Right lung (tissue), 10 donors: ENCODE measurements at places on chromosomes 1 and 21. TPM values are rescaled to one million over a fixed set of nuclear protein-coding genes. Genes with fewer than 3 reads are reported as not detected.

Gene CR1
- 0.84 TPM for polyA plus RNA-seq

Gene PLA2G2A
- polyA plus RNA-seq: 0.93 TPM

Gene SIM2
- polyA plus RNA-seq: 1.2 TPM

Gene COL6A2
- 335 TPM for polyA plus RNA-seq

Gene ASCL5
- 0.28 TPM for polyA plus RNA-seq

Gene RXRG
- 15.5 TPM for polyA plus RNA-seq

Gene CCDC185
- 0.09 TPM for polyA plus RNA-seq

Gene AADACL3
- not detected for polyA plus RNA-seq

Gene A3GALT2
- polyA plus RNA-seq: not detected

Gene RGS18
- polyA plus RNA-seq: 3.8 TPM

Gene TMPRSS2
- polyA plus RNA-seq: 54.4 TPM

Gene ADAM30
- not detected for polyA plus RNA-seq

Gene HMCN1
- polyA plus RNA-seq: 45.8 TPM

Gene NTNG1
- 28.0 TPM for polyA plus RNA-seq

Gene DSCAM
- 0.10 TPM for polyA plus RNA-seq

Gene FAAH
- polyA plus RNA-seq: 24.7 TPM

Gene IL19
- not detected for polyA plus RNA-seq

Gene TRAF3IP3
- polyA plus RNA-seq: 3.5 TPM

Gene UBL4B
- polyA plus RNA-seq: not detected

Gene SLC35F3
- polyA plus RNA-seq: 1.8 TPM

Gene LCE1D
- polyA plus RNA-seq: not detected

Gene CD2
- polyA plus RNA-seq: 0.33 TPM

Gene EDARADD
- 5.3 TPM for polyA plus RNA-seq

Gene LRRC38
- 1.5 TPM for polyA plus RNA-seq

Gene HAO2
- polyA plus RNA-seq: 0.10 TPM

Gene SLC2A5
- 0.35 TPM for polyA plus RNA-seq

Gene ADGRL4
- polyA plus RNA-seq: 11.0 TPM

Gene CRB1
- 0.32 TPM for polyA plus RNA-seq

Gene LHX8
- not detected for polyA plus RNA-seq

Gene JAK1
- polyA plus RNA-seq: 122 TPM

Gene LCE2B
- not detected for polyA plus RNA-seq

Gene HSPB7
- polyA plus RNA-seq: 2.0 TPM

Gene OXCT2
- polyA plus RNA-seq: 0.10 TPM

Gene RNU1-3
- polyA plus RNA-seq: 1.3 TPM

Gene PLA2G4A
- 7.6 TPM for polyA plus RNA-seq

Gene MYOM3
- polyA plus RNA-seq: 17.1 TPM

Gene LCE3E
- polyA plus RNA-seq: not detected

Gene RGS1
- 0.89 TPM for polyA plus RNA-seq

Gene SYTL1
- 9.5 TPM for polyA plus RNA-seq

Gene OMA1
- polyA plus RNA-seq: 25.8 TPM

Gene PLEKHA6
- 20.4 TPM for polyA plus RNA-seq

Gene OPRD1
- polyA plus RNA-seq: 0.15 TPM

Gene GNAT2
- polyA plus RNA-seq: not detected

Gene KCTD3
- 76.8 TPM for polyA plus RNA-seq

Gene CYP4A22
- not detected for polyA plus RNA-seq

Gene LENEP
- polyA plus RNA-seq: 0.90 TPM

Gene PERM1
- 0.14 TPM for polyA plus RNA-seq

Gene ERVH48-1
- 1.5 TPM for polyA plus RNA-seq

Gene C4BPB
- polyA plus RNA-seq: 0.64 TPM

Gene CADM3
- 0.93 TPM for polyA plus RNA-seq

Gene CHODL
- 2.6 TPM for polyA plus RNA-seq

Gene NAV1
- 21.2 TPM for polyA plus RNA-seq

Gene DNAJC28
- 4.6 TPM for polyA plus RNA-seq

Gene CNIH3
- polyA plus RNA-seq: 7.5 TPM
